HAP-1 (cell line): ENCODE measurements at places on chromosomes 7 and 10.

DNA sequence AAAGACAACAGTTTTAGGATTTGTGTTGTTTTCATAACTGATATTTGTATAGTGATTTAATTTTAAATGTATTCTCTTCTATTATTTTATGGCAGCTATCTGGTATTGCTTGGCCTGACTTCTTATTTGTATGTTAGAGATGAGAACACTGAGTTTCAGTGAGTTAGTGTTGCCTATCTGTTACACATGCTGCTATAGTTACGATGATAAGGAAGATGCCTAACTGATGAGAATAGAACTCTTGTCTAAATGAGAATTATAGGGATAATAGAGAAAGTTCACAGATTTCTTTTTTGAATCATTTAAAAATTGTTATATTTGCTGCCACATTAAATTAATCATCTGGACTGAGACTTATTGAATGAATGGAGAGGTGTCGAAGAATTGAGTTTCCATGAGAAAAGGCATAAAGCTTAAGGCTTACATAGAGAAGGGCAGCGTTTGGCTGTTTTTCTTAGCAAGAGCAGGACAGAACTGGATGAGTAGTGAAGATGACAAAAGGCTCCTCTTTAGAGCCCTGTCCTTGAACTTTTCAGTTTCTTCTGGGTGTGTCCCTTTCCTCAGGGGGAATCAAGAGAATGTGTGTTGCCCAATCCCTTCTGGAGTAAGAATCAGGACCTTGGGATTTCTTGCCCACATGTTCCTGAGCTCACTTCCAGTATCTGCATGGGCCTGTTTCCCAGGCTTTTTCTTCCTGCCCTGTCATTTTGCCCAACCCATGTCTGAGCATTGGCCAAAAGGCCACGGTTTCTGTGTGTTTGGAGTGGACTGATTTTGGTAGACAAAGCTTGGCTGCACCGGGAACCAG, 195.6 kb upstream of the CSTF2T start:
- DNase-seq, result no peak

DNA sequence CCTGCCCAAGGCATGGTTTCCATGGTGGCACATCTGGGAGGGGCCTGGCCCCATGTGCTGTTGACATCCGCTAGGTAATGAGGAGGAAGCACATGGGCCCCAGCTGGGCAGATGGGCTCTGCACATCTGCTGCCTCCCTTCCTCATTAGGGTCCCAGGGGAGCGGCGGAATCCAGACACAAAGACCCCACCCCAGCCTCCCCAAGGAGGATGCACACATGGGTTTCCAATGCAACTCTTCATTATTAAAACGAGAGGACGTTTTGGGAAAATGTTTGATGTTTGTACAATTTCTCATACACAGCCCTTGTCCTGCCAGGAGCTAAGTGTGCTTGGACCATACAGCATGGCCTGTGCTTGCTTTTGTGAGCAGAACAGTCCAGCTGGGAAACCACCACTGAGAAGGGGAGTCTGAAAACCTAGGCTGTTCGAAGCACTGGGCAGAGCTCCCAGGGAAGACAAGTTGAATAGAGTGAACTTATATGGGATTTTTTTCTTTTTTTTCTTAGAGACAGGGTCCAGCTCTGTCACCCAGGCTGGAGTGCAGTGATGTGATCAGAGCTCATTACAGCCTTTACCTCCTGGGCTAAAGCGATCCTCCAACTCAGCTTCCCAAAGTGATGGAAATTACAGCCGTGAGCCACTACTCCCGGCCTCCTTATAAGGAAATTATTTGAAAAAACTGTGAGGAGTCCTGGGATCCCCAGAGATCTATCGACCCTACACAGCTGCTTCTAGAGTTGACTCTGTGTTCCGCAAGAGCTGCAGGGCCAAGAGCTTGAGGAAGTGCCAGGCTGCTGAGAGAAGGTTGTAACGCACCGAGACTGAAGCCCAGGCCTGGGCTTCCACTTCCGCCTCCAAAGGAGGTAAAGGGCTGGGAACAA, 23.4 kb downstream of the FAM107B start:
- DNase-seq, result no peak

DNA sequence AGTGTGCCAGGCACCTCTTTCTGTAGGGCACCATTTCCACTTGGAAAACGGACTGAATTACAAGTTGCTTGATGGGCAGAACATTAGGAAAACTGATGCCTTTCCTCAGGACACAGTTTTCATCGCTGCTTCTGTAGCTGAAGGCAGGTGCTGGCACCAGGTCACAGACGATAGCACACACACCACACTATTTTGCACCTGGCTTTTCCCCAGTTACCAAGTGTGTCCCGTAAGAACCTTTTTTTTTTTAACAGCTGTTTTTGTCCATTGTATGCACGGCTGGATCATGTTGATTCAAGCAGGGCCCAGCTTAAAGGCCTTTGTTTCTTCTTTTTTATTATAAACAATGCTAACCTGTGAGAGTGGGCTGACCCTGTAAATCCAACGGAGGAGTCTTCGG, 1.3 kb upstream of the GET4 start:
- no peak for DNase-seq

- DNase-seq, result peak; percentile 61
Observed at GRCh38 chr10:100993986-100994708, 5.5 kb upstream of the LZTS2 start.

DNA sequence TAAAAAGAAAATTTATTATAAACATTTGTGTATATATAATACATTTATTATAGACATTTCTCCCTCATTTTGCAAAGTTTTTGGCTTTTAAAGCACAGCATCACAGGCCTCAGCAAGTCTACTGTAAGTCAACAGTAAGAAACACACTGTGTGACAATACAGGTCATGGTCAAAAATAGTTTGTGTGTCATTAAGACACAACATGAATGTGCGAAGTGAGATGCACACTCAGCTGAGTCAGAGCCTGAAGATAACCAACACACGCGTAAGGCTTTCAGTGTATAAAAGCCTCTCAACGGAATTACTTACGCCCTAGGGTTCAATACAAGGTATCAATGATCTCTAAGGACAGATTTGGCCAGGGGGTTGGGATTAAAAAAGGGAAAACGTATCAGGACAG, 157.6 kb downstream of the PIP4K2A start:
- DNase-seq, result no peak
